ENCODE measurements at places on chromosomes 2 and 18.
A peak's percentile ranks its signal among the peaks of the same experiment; 100 is the strongest.

- DNase-seq, result no peak
Measured at GRCh38 chr2:213166109-213166508, 14.7 kb upstream of the IKZF2 start.

GRCh38 chr2:208040199-208041171, 15.2 kb upstream of the PLEKHM3 start:
- peak; percentile 64 for DNase-seq

- no peak for DNase-seq
Measured at GRCh38 chr2:169664978-169665930, 29.0 kb downstream of the CFAP210 start.

- no peak for DNase-seq
Measured at GRCh38 chr2:7593360-7593759, 676.1 kb downstream of the RNF144A start.

GRCh38 chr2:112582314-112582746, 2.1 kb upstream of the CHCHD5 start:
- DNase-seq, result peak; percentile 65

GRCh38 chr2:26346454-26347053, at the start of gene ADGRF3:
ADGRF3 (minus strand) TSS chr2:26346789; CDS start chr2:26346234, 555 bp downstream.
- DNase-seq, result peak; percentile 21

- DNase-seq, result no peak
Measured at GRCh38 chr2:11080253-11081115, 74.8 kb upstream of the SLC66A3 start.

DNA sequence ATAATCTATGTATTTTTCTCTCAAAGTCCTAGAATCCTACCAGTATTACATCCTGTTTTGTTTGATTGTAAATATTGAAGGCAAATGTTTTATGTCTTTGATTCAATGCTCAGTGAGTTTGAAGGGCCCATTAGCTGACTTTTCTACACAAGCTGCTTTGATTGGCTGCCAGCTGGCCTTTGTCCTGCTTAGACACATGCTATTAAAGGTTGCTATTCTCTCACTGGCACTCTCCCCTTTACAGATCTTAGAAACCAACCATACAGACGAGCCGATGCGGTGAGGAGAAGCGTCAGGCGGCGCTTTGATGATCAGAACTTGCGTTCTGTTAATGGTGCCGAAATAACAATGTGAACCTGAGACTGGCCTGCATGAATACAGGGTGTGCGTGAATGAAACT, 69.7 kb downstream of the PRPF40A start:
- DNase-seq, result no peak

DNA sequence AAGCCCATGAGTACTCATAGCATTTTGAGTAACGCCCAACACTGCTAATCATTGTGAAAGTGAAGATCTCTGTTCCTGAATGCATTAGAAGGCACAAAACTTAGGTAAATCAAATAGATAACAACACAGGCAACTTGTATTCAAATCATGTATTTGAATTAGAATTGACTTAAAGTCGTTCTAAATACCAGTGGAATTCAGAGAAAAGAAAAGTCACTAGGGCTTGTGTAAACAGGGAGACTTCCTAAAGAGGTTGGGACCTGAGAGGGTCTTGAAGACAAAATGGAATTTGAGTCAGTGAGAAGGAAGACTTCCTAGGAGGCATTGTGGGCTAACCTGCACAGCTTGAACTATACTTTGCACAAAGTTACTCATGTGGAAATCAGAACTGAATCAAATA, 127.2 kb downstream of the CTNNA2 start:
- no peak for DNase-seq

DNA sequence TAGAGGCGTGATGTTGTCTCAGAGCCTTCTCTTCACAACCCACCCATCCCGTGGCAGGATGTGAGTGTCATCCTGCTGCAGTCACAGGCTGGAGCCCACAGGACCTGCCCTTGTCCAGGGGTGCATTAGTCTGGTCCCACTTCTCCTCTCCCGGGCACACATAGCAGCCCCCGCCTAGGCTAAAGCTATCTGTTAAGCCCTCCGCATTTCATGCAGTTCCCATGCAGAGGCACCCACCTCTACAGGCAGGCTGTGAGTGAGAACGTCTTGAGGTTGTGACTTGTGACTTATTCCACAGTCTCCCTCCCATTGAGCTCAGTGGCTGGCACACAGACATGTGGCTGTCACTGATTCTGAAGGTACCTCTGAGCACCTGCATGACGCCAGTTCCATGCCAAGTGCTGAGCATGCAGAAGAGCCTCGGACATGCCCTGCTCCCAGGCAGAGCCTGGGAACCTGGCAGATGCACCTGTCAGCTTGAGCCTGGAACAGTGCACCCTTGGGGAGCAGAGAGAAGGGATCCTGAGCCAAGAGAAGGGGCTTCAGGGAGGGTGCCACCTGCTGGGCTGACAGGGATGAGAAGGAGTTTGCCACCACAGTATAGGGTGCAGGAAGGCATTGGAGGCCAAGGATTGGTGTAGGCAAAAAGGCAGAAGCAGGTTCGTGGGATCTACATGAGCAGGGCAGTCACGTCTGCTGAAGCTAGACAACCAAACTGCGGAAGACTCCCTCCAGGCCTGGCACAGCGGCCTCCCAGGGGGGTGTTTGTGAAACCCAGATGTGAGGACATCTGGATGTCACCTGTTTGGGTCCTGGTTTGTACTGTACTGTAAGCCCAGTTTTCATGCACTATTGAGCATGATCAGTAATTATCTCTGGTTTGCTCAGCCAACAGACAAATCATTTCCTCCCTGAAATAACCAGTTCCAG, 213.6 kb downstream of the GLI2 start:
- DNase-seq, result no peak

GRCh38 chr2:68741805-68742306, 7.2 kb downstream of the ARHGAP25 start:
- no peak for DNase-seq

- DNase-seq, result no peak
Measured at GRCh38 chr2:150062416-150062815, 425.1 kb downstream of the RND3 start.

DNA sequence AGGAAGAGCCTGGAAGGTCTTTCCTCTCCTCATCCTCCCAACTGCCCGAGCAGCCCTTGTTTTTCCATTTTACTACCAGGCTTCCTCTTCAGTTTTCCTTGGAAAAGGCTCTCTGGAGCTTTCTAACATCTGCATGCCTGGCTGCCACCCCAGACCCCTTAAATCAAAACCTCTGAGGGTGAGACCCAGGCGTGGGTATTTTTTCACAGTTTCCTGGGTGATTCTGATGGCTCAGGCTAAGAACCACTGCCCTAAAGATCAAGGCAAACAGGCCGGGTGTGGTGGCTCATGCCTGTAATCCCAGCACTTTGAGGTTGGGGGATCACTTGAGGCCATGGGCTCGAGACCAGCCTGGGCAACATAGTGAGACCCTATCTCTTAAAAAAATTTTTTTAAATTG, 35.4 kb downstream of the EMILIN2 start:
- no peak for DNase-seq

DNA sequence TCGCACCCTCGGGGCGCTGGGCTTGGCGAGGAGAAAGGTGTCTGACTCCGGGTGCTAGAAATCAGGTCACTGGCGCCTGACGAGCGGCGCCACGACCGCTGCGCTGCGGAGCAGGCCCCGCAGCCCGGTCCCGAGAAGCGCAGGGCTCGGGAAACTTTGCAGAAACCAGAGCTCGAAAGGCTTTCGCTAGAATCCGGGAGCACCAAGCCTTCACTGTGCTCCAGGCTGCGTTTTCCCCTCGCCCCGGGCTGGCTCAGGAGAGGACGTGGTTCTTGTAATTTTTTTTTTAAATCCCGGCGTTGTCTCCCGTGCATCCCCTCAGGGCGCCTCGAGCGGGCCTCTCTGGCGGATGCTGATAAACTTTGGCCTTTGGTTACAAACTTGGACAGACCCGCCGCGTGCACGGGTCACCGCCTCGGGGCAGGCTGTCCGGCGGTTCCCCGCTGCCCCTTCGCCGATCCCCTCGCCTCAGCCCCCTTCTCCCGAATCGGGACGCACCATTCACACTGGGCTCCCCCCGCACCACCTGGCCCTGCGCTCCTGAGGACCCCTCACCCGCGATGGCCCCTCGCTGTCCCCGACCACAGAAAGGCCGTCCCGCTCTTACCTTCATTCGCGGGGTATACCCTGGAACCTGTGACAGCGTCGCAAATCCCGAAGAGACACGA, 419 bp downstream of the EPHA4 start:
- peak; percentile 17 for DNase-seq

DNA sequence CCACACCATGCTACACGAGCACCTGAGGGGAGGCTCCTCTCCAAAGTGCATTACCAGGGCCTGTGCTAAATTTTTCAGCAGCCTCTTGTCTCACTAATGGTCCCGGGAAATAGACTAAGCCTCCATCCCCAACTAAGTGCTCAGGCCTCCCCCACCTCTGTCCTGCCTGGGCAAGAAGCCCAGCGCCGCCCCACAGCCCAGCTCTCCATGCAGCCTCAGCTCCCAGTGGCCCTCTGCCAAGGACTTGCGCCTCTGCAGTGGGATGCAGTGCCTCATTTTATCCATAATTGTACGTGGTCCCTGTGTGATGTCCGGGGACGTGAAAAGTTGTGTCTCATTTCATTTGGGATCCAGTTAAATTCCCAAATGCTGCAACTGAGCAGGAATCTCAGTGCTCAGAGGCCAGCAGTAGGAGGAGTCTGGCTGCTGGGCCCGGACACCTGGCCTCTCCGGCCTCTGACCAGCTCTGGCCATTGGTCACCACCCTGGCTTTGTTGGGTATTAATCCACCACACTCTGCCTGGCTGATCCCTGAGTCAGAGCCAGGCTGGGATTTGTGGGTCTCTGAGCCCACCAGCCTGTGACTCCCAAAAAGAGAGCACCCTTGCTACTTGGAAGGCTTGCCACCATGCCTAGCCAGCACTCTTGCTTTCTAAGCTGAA, 11.4 kb upstream of the STEAP3 start:
- no peak for DNase-seq

- DNase-seq, result no peak
Measured at GRCh38 chr2:173968551-173968950, 3.4 kb upstream of the SP3 start.

DNA sequence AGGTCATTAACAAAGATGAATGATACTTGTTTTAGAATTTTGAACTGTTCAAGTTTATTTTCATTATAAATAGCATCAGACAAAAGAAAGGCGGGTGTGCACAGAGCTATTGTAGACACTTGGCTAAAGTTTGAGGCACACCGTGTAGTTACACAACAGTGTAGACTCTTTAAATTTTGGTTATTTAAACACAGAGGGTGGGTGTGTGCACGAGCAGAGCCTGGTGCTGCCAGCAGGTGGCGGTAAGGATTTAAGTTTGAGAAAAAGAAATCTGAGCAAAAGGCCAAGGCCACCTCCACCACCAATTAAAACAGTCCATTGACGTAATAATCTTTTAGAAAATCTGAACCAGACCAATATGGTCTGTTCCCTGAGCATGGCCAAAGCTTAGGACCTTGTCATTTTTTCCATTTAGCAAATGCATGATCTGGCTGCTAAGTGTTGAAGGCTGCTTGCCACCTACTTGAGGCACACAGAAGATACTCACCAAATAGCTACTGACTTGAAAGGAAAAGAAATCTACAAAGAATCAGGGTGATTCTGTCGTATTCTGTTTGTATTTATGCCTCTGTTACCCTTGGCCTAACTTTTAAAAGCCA, 14.3 kb downstream of the COPS7B start:
- DNase-seq, result peak; percentile 24

- DNase-seq, result peak; percentile 63
Measured at GRCh38 chr2:11532416-11533055, 1.3 kb upstream of the GREB1 start.

DNA sequence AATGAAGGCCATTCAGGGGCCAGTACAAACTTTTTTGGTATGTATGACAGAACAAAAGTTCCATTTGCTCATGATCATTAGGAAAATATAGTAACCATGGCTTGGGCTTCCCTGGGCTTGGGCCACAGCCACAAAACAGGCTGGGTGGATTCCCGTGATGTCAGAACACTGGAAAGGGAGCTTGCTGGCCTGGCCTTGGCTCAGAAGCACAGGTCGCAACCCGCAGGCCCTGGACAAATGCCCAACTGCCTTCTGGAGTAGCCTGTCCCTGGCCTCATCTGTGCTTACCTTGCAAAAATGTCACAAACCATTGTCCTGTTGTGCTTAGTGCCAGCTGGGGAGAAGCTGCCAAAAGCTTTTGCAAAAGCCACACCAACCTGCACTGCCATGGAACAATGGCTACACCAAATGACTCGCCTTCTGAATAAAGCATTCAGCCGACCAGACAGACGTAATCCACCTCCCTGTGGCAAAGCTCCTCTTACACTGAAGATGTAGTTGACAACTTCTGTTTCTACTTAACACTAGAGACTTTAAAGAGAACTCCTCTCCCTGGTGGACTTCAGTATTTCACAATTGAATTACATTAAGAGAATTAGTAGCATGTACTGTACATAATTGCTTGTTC, 125.5 kb downstream of the ANKRD44 start:
- no peak for DNase-seq

GRCh38 chr2:178328037-178328436, 122.9 kb downstream of the PRKRA start:
- no peak for DNase-seq

GRCh38 chr2:6337472-6337820, 528.3 kb downstream of the CMPK2 start:
- DNase-seq, result no peak

GRCh38 chr2:236705295-236706105, 135.9 kb downstream of the ACKR3 start:
- DNase-seq, result no peak

- peak; percentile 48 for DNase-seq
Measured at GRCh38 chr2:28055325-28055970, 164.9 kb downstream of the BABAM2 start.

DNA sequence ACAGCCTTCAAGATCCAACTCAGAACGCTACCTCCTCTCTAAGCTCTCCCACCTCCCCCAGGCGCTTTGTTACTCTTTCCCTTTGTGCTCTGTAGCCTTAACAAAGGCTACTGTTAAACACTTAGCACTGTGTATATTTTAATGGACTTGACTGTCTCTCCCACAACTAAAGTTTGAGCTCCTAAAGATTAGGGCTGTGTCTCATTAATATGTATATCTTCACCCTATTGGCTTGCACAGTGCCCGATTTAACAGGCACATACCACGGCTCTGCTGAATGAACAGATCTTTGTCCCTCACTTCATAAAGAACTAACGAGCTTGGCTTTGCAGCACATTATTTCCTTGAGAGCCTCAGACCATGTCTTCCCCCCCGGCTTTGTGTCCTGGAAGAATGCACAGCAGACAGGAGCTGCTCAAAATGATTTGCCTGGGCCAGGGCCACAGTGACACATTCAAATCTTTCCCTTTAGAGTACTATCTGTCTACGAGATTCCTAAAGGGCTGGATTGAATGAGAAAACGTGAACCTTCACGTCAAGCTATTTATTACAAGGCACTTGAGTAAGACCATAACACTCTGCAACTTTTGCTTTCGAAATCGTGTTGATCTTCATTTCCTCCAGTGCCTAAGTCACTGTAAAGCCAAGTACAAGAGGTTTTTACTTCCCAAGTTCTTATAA, 22.1 kb downstream of the ABHD3 start:
- peak; percentile 61 for DNase-seq

DNA sequence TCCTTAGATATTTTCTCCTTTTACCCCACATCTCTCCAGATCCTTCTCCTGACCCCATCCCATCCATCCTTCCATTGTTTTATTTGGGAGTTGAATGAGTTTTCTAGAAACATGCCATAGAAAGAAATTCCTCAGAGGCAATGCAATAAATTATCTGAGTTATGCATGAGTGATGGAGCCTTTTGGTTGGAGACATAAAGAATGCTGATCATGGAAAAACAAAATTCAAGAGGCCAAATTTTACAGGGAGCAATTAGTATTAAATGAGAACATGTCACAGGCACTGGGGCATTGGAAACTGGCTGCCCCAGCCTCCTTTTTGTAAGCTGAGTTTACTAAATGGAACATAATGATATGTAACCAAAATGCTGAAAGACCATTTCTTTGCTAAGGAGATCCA, 74.2 kb upstream of the LCLAT1 start:
- no peak for DNase-seq

- no peak for DNase-seq
Measured at GRCh38 chr2:175490360-175490791, 308.9 kb upstream of the ATP5MC3 start.
